HCT116 (cell line): ENCODE measurements at places on chromosomes 13 and 19. TPM values are rescaled to one million over a fixed set of nuclear protein-coding genes. Genes with fewer than 3 reads are reported as not detected.

GRCh38 chr13:46489586-46490023 lies 63.4 kb upstream of the LRCH1 start:
- H3K4me1 ChIP-seq: no peaks in the 10 kb centered on the region
- DNase-seq: no peak
- no peaks in the 10 kb centered on the region for H3K36me3 ChIP-seq
- no peaks in the 10 kb centered on the region for H3K27me3 ChIP-seq
- H3K27ac ChIP-seq: no peak overlapping the region

DNA sequence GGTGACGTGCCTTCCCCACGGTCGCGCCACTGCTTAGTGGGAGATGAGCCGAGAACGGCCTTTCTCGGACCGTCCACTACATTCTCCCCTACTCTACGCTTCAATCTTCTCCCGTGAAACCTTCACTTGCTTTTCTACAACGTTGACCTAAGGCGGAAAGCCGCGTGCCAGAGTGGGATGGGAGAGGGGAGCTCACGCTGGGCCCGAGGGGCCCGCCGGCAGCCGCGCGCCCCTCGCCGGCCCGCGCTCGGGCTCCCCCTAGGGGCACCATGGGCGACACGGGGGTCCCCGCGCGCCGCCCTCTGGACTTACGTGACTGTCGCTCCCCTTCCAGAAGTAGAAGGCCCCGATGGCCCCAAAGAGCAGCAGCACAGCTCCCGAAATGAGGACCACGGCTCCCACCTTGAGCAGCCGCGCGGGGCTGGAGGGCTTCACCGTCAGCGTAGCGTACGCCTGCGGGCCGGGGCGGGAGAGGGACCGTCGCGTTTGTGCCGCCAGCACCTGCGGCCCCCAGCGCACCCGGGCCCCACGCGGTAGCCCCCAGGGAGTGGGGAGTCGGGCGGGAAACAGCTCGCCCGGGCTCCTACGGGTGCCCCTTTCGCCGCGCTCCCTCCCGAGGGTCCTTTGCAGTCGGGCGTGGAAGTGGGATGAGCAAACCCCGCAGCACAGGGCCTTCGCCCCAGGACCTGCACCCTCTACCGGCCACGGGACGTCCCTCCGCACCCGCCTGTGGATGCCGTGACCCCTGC lies 727 bp downstream of the CNMD start:
- no peaks in the 10 kb centered on the region for H3K36me3 ChIP-seq
- no peak overlapping the region for H3K27ac ChIP-seq

DNA sequence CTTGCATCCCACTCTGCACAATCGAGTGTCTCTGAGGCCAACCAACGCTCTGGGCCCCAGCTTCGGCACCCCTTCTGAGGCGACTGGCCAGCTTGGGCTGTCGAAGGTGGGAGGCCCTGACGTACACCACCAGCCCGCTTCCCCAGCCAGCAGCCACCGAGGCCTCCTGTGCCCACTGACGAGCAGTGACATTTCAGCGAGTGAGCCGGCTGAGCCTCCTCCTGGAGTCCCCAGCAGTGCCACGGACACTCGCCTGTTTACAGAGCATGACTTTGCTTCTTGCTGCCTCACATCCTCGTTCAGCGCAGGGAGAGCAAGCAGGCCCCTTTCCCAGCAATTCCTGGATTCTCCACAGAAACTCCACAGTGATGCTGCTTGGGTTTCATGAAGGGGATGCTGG lies 240.2 kb upstream of the MAB21L1 start:
- 0 out of 2 replicates have a peak, but pooled peaks cover 4% of the 10 kb centered on the region for H3K4me1 ChIP-seq
- H3K27ac ChIP-seq: no peak overlapping the region
- no peaks in the 10 kb centered on the region for H3K36me3 ChIP-seq
- no peaks in the 10 kb centered on the region for H3K27me3 ChIP-seq
- DNase-seq: no peak

DNA sequence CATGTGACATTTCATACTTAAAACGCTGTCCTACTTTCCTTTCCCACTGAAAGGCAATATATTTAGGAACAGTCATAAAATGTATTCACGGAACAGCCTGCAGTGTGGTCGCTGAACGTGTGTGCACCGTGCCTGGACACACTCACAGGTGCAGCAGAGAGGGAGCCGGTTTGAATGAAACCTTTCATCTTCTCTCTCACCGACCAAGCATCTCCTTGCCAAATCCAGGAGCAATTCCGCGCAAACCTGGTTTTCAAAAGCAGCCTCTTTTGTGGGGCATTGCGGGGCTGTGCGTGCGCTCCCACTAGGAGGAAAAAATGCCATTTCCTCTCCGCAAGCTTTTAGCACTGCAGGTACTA lies 1.0 kb downstream of the DCLK1 start:
- no peaks in the 10 kb centered on the region for H3K36me3 ChIP-seq
- no peaks in the 10 kb centered on the region for H3K27me3 ChIP-seq
- no peaks in the 10 kb centered on the region for H3K4me1 ChIP-seq
- DNase-seq: no peak

- H3K27me3 ChIP-seq: no peaks in the 10 kb centered on the region
- peak within 1 kb of the TSS; percentile 58 for H3K4me3 ChIP-seq
- no peaks in the 10 kb centered on the region for H3K36me3 ChIP-seq
- peak within 1 kb of the TSS; percentile 45; the same call in 1 of the 2 replicates for H3K27ac ChIP-seq
Measured at GRCh38 chr19:15107061-15108010, at the start of gene SYDE1. Gene SYDE1 (plus strand): TSS chr19:15107401. CDS start chr19:15107434, 33 bp downstream.

GRCh38 chr19:45878043-45878794 lies 7.7 kb downstream of the IRF2BP1 start:
- peaks cover 22% of the 10 kb centered on the region for H3K4me1 ChIP-seq
- DNase-seq: no peak
- H3K27me3 ChIP-seq: no peaks in the 10 kb centered on the region
- H3K4me3 ChIP-seq: no peak overlapping the region
- no peak overlapping the region for H3K27ac ChIP-seq

DNA sequence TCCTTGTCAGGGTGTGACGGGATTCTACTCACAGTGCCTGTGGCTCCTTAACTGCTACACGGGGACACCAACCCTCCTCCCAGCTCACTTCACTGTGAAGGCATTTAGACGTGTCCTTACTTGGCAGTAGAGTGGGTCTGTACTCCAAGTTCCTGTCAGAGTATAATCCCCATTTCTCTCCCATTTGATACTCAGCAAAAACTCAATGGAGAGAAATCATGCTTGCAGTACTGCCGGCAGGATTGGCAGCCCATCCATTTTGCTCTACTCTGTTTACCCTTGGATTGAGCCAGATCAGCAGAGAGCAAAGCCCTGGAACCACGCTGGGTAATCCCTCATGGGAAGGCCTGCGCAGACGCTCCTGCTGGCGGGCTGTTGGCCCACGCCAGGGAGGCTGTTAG lies 28.9 kb downstream of the ARL11 start:
- no peak for DNase-seq
- no peaks in the 10 kb centered on the region for H3K4me1 ChIP-seq
- H3K27ac ChIP-seq: no peak overlapping the region
- no peak overlapping the region for H3K4me3 ChIP-seq

- no peaks in the 10 kb centered on the region for H3K36me3 ChIP-seq
- H3K27me3 ChIP-seq: no peaks in the 10 kb centered on the region
- peak overlapping the region; percentile 98 for H3K27ac ChIP-seq
- H3K4me3 ChIP-seq: no peak overlapping the region
- DNase-seq: peak; percentile 98
Measured at GRCh38 chr13:100392709-100393630, 195.6 kb downstream of the GGACT start.

GRCh38 chr13:111913761-111914140 lies 153.2 kb upstream of the SOX1 start:
- H3K4me1 ChIP-seq: no peaks in the 10 kb centered on the region
- no peak overlapping the region for H3K27ac ChIP-seq
- no peak for DNase-seq
- no peak overlapping the region for H3K4me3 ChIP-seq

DNA sequence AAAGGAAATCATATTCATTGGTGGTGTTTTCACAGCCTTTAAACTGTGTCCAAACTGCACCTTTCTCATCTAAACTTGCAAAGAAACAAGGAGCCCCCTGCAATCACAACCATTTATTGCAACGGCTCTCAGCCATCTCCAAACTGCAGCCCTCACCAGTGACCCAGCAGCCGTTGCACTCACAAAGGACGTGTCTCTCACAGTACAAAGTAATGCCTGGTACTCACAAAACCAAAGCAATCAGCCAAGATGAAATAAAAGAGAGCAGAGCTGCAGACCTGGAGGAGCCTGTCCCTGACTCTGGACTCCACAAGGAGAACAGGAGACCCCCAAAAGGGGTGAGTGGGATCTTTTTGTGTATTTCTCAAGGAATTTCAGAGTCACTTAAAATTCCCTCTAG lies 20.2 kb upstream of the CEACAM21 start:
- H3K36me3 ChIP-seq: no peaks in the 10 kb centered on the region
- DNase-seq: no peak
- H3K27me3 ChIP-seq: peaks cover 81% of the 10 kb centered on the region
- H3K4me1 ChIP-seq: no peaks in the 10 kb centered on the region
- H3K4me3 ChIP-seq: no peak overlapping the region

PSG5 gene
- total RNA-seq: not detected

USPL1 gene
- total RNA-seq: 19.7 TPM

ZNF565 gene
- total RNA-seq: 3.2 TPM

ZNF208 gene
- not detected for total RNA-seq

SPACA4 gene
- not detected for total RNA-seq

GDF15 gene
- total RNA-seq: 425 TPM

FGF22 gene
- total RNA-seq: 1.5 TPM
